ENCODE measurements at places on chromosomes 1 and 21.

DNA sequence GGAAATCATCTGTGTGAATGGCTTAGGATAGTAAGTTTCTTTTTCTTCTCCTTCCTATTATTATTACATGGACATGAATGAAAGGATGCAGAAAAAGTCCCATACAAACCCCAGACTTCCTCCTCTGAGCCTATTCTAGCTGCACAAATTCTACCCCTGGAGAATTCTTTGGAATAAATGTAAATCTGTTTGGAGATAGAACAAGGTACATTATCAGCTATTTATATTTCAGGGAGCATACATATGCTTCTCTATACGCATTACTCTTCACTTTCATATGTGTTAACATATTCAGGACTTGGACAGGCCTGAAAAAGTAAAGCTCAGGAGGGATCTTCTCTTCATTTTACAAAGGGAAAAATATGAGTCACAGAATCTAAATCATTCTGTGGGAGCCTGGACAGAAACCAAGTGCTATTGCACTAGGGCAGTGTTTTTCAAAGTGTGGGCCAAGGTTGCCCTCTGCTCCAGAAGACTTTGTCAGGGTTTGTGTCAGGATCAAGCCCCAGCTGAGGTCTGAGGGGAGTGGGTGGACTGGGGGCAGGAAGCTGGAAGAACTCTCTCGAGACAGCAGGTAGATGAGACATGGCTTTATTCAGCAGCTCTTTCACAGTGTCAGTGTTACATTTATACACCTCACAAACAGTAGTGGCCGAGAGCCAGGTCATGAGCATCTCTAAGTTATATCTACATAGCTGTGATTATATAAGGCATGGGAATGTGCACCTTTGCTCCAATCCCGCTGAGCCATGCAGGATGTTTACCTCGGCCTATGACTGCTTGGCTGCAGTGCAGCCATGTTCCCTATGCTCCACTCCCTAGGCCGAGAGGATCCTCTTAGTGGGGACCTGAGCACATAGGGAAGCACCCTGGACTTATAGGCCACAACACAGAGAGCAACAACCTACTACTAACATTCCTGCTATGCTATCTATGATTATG, 114.3 kb downstream of the GDAP2 start:
- DNase-seq: no peak

- DNase-seq: peak; percentile 44
Measured at GRCh38 chr1:36350659-36351226, 27.3 kb upstream of the EVA1B start.

DNA sequence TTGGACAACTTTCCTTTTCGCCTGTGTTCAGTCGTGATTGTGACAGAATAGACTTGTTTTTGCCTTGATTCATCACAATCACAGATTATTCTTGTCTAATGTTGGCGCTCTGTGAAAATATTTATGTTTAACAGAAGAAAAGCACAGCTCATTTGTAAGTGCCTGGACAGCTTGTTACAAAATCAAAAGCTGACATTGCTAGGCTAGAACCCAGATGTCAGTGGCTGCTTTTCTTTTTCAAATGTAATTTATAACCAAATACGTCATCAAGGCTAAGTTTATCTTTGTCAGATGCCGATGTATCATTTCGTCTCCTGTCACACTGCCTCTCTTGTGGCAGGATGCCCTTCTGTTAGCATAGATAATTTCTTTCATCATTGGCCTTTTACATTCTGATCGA, 1227.3 kb downstream of the PLA2G4A start:
- DNase-seq: no peak

DNA sequence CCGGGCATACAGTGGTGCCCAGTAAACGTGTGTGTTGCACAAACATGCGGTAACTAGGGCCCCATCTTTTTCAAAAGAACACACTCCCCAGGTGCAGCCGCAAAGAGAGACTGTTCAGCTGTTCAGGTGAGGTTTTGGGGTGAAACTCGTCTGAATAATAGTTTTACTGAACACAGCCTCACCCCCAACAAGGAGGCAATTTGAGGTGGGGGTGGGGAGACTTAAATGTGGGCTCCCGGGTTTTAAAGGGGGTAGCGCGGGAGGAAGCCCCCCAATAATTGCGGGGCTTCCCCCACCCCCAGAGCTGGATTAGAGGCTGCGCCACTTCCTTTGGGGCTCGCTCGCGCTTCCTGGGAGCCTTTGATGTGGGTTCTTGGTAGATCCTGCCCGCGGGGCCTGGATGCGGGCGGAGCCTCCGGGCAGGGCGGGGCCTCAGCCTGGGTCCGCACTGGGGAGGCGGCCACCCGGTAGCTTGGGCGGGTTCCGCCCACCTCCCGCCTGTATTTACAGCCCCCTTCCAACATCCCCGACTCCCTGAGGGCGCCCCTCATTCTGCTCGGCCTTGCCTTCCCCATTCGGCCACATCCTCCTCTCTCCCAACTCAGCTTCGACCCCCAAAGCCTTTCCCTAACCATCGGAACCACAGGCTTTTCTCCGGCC, 6.4 kb upstream of the EPHA2 start:
- DNase-seq: peak; percentile 54

DNA sequence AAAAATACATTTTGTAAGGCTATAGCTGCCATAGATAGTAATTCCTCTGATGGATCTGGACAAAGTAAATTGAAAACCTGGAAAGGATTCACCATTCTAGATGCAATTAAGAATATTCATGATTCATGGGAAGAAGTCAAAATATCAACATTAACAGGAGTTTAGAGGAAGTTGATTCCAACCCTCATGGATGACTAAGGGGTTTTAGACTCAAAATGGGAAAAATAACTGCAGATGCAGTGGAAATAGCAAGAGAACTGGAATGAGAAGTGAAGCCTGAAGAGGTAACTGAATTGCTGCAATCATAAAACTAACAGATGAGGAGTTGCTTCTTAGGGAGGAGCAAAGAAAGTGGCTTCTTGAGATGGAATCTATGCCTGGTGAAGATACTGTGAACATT, 230.8 kb downstream of the KCTD3 start:
- no peak for DNase-seq

DNA sequence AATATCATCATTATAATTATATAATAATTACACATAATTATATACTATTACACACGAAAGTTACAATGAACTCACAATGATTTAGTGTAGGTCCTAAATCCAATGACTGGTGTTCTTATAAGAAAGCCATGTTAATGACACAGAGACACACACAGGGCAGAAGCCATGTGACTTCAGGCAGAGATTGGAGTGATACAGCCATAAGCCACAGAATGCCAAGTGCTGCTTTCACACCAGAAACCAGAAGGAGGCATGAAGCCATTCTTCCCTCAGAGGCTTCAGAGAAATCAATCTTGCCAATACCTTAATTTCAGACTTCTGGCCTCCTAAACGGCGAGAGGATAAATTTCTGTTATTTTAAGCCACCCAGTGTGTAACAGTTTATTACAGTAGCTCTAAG, 147.4 kb upstream of the KRTAP19-8 start:
- no peak for DNase-seq

GRCh38 chr1:154404511-154404931, 622 bp upstream of the IL6R start:
- DNase-seq: no peak

DNA sequence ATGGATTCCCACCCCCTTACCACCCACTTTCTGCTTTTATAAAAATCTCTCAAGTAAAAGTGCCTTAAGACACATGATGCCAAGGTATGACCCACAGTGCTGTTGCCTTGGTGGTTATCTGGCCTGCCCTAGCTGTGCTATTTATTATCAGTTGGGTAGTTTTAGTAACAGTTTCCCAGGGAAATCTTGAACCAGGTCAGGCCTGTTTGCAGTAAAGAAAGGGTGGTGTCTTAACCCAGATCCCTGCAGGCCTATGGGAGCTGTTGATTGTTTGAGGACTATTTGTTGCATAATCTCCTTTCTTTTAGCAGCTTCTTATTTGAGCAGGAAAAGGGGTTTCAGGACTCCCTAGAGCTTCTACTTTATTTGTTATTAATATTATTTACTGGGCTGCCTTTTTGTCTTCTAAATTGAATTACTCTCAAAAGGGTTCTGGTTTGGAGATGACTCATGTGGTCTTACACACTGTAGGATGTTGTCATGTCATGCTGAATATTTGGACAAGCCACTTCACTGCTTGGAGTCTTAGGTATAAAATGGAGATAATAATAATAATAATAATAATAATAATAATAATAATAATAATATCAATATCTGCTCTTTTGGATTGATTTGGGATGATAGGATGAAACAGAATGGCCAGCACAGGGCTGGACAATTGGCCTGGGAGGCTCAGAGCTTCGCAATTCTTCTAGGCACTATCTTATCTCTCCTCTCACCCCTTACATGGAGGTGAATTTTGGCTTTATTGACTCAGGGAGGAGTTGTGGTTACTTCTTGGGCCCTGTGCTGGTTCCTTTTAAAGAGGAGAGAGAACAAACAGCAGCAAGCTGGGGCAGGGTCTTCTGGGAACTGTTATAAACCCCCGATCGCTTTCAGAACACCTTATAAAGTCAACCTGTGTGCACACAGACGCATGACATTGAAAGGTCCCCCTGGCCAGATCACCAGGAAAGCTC, 252.1 kb downstream of the PRDM2 start:
- DNase-seq: no peak

DNA sequence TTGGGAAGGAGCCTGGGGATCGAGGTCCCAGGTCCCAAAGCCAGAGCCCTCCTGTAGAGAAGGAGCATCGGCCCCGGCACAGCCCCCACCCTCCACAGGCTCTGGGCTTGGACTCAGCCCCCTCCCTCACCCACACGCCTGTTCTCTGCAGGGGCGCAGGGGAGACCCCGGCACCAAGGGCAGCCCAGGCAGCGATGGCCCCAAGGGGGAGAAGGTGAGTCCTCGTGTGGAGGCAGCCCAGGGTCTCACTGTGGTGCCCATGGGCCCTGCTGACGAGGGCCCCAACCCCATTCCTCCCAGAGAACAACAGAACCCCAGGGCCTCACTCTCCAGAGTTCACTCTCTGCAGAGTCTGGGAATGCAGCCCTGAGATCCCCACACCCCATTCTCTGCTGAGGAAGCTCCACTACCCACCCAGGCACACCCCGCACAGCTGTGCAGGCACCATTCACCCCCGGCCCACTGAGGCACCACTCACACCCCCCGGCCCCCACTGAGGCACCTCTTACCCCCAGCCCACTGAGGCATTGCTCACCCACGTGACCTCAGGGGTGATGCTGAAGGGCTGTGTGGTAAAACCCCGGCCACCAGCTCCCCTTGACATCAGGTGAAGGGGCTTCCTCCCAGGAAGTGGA, 21.8 kb downstream of the COL6A2 start:
- DNase-seq: no peak

GRCh38 chr1:158992787-158993312, 16.9 kb upstream of the IFI16 start:
- no peak for DNase-seq

Measured in stimulated activated CD4-positive, alpha-beta T cell treated with anti-CD3 and anti-CD28 coated beads, Interleukin-2, amount 100 ng/mL, for 24 hours (primary cell).